ENCODE measurements at places on chromosomes 5 and 9. TPM values are rescaled to one million over a fixed set of nuclear protein-coding genes. Genes with fewer than 3 reads are reported as not detected.

DNA sequence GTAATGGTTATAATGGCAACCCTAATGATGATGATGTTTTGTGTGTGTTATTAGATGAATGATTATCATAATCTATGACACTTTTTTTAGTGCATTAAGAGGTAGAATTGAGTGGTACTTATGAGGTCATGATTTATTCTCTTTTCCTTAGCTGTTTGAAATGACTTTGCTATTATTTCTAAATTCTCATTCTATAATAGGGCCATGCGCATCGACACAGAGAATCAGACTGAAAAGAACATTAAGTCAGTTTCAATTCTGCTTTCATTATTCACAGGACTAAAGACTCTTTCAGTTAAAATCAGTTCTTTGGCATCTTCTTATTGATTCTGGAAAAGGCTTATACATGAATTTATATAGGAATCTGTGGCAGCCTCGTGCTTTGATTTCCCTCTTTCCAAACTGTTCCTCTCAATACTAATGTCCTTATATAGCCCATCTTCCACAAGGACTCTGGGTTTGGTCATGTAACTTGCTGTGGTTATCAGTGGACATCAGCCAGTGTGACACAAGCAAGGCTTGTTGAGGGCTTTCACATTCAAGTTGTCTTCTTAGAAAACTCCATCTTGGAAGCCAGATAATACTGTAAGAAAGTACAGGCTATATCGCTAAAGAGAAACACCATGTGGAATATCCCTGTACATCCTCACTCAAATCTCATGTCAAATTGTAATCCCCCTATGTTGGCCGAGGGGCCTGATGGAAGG, 140.3 kb upstream of the CHD1 start:
- DNase-seq: no peak

GRCh38 chr5:129905473-129906176, 1.4 kb downstream of the CHSY3 start:
- DNase-seq: peak; percentile 20

DNA sequence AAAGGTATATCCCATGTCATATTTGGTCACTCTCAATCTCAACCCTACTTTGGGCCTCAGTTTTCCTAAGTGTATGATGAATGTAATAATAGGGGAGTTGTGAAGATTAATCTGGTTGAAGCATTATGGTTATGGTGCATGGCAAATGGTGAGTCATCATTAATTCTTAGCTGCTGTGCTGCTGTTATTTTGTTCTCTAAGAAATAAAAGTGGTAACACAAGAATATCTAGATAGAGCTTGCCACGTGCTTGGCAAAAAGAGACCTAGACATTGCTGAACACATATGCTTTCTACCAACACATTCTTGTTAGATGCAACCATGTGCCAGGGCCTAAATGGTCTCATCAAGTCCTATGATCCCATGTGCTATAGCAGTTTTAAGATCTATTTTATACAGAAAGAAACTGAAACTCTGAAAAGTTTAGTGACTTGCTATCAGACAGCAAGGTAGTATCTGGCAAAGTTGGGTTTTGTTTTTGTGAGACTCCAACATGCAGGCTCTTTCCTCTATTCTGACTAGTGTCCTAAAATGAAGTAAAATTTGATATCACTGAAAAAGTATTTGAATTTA, 699.9 kb upstream of the MEF2C start:
- no peak for DNase-seq

- DNase-seq: no peak
These were observed 761.4 kb upstream of the TYRP1 start for GRCh38 chr9:11931751-11932150.

GRCh38 chr5:126043688-126044087, 379.5 kb upstream of the GRAMD2B start:
- no peak for DNase-seq

DNA sequence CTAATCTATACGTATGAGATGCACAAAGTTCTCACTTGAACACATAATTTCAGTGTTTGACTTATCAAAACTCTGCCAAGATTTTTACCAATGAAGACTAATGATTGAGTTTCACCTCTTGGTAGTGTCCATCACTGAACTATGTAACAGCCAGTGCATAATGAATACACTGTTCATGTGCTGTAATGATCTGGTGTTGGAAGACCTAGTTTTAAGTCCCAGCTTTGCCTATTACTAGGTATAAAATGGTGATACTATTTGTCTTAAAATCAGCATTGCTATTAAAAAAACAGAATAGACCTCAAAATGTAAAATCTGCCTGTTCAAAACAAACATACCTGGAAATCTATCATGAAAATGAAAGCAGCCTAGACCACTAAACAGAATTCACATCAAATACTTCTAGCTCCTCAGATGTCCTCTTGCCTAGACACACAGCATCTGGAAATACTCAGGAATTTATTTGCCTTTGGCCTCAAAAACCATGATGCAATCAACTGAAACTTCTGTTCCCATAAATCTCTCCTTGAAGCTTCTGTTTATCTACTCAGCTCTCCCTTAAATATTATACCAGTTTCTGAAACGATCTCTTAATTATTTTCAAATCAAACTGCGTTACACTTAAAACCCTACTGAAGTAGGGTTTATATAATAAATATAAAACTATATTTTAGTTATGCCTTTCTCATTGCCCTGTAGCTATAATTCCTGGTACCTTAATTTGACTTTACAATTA, 38.1 kb downstream of the MRPS27 start:
- no peak for DNase-seq

GRCh38 chr9:87519461-87519860, 21.8 kb downstream of the DAPK1 start:
- no peak for DNase-seq

DNA sequence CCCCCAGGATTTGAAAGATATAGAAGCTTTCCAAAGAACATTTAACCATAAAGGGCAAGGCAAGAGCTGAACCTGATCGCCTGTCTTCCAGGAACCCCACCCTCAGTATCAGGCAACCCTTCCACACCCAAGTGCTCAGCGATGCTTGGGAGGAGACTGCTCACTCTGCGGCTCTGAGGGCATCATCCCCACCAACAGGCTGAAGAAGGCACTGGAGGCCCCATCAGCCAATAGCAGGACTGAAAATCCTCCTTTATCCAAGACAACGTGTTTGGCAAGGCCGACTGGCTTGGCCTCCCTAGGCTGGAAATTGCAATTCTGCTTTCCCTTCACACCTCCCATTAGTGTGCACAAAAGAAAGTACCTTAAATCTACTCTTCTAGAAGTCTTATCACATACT, 1.4 kb upstream of the PPP2CA start:
- no peak for DNase-seq

DNA sequence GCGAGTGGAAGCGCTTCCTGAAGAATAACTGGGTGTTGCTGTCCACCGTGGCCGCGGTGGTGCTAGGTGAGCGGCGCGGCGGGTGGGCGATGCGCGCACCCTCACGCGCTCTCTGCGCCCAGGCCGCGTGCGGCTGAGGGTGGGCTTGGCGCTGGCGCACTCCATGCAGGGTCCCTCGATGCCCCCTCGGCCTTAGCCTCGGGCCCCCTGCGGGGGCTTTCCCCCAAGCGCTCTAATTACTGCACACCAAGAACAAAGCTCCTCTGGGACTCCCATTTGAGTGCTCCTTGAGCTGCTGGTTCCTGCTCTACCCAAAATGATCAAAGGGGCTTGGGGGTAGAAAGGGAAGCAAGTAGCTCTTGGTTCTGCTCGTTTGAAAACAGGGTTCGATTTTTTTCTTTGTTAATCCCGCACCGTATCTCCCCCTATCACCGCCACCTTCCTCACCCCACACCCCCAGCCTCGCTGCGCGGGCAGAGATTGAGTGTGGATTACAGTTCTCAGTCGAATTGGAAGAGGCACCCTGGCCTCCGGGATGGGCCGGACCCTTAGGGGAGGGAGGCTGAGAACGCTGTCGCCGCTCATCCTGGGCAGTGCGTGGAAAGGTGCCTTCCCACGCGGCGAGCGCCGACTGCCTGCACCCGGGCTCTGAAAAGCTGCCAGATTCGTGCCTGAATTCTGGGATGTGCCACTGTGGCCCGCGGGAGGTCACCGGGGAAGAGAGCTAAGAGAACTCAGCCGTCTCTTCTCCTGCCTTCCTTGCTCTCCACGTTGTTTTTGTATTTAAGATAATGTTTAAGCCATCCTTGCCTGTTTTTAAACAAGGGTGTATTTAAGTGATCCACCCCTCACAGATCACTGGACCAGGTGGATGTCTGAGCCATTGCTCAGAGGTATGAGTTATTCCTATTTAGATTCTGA, 697 bp downstream of the SLC1A1 start:
- peak; percentile 20 for DNase-seq

DNA sequence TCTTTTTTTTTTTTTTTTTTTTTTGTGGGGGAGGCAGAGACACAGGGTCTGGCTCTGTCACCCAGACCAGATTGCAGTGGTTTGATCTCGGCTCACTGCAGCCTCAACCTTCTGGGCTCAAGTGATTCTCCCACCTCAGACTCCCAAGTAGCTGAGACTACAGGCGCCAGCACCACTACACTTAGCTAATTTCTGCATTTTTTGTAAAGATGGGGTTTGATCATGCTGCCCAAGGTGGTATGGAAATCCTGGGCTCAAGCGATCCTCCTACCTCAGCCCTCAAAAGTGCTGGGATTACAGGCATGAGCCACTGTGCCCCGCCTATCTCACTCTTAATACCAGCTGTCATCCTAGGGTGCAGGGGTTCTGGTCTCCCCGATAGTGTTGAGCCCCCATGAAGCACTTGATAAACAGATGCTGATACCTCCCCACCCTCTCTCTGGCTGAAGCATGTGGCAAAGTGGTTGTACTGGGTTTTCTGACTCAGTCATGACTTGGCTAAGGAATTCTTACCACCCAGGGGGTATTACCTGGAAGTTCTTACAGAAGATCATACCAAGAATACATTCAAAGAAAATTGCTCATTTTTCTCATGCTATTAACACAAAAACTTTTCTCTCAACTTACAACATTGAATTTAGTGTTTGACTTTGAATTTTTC, 110.2 kb upstream of the DAPK1 start:
- no peak for DNase-seq

DNA sequence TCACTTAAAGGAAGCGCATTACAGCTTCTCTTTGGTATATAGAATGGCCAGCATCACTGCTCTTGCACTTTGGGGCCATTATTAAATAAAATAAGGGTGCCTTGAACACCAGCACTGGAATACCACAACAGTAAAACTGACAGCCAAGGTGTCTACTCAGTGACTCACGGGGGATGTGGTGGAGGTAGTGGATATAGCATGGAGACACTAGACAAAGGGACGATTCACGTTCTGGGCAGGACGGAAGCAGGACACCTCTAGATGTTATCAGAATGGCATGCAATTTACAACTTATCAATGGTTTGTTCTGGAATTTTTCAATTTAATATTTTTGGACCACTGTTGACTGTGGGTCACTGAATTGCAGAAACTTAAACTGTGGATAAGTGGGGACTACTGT, 32.9 kb upstream of the PDE8B start:
- DNase-seq: no peak

DNA sequence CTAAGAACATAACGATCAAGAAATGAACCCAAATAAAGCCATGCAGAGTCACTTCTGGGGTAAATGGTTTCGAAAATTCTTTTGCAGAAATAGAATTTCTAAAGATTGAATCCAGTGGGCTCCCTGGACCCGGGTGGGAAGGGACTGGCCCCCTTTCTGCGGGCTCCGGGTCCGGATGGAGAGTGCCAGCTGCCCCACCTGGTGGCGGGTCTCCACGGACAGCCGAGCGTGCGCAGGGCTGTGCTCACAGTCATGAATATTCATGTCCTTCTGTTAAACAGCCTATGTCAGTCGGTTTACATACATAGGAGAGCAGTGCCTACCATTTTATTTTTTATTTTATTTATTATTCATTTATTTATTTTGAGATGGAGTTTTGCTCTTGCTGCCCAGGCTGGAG, 4.7 kb upstream of the PPP1R26 start:
- DNase-seq: no peak

DNA sequence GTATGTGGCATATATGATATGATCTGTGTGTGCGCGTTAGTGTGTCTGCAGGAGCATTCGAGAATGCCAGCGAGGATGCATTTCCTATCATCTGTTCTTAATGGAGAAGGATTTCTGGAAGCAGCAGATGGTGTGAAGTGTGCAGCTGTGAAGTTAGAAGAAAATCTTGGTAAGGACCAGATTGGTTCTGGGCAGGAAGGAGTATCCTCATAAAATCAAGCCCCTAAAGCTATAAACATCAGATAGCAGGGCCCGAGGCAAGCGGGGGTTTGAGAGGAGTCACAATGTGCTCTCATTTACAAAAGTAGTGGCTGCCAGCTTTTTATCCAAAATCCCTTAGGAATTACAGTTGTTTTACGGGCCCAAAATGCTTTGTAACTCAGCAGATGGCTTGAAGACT, 40.0 kb downstream of the DAPK1 start:
- no peak for DNase-seq

DNA sequence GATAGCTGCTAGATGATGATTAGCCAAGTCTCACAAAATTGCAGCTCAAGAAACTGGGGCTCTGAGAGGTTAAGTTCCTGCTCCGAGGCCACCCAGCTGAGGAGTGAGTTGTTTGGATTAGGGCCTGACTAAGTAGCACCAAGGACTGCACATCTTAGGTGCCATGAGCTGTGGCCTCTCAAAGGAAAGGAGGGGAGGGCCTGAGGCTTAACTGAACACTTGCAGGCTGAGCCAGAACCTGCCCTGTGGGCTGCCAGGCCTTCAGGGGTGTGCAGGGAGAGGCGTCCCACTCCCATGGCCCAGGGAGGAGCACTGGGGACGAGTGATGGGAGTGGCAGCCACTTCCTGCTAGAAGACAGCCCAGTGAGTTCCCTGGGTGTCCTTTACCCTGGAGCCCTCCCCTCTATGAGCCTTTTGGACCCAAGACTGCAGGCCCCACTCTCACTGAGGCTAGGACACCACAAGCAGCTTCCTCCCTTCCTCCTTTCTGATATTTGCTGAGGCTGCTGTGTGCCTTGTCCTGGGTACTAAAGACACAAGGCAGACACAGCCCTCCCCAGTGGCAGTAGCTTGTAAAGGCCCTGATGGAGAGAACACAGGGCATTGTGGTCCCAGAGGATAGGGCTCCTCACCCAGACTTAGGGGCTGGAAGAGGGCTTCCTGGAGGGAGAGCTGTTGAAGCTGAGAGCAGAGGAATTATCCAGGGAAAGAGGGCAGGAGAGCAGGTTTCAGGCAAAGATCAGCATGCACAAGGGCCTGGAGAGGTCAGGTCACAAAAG, 22.1 kb downstream of the LMX1B start:
- no peak for DNase-seq

- DNase-seq: no peak
These were observed 172.2 kb downstream of the HSD17B3 start for GRCh38 chr9:96129747-96130146.

GLIPR2 gene
- 1.6 TPM for total RNA-seq

SLC25A2 gene
- total RNA-seq: not detected

ANP32B gene
- 38.4 TPM for total RNA-seq

RASEF gene
- 59.7 TPM for total RNA-seq

IFNA2 gene
- not detected for total RNA-seq

Measured in body of pancreas (tissue), 4 donors.